CD4-positive, alpha-beta T cell (primary cell): ENCODE measurements at places on chromosomes 6 and 20.

DNA sequence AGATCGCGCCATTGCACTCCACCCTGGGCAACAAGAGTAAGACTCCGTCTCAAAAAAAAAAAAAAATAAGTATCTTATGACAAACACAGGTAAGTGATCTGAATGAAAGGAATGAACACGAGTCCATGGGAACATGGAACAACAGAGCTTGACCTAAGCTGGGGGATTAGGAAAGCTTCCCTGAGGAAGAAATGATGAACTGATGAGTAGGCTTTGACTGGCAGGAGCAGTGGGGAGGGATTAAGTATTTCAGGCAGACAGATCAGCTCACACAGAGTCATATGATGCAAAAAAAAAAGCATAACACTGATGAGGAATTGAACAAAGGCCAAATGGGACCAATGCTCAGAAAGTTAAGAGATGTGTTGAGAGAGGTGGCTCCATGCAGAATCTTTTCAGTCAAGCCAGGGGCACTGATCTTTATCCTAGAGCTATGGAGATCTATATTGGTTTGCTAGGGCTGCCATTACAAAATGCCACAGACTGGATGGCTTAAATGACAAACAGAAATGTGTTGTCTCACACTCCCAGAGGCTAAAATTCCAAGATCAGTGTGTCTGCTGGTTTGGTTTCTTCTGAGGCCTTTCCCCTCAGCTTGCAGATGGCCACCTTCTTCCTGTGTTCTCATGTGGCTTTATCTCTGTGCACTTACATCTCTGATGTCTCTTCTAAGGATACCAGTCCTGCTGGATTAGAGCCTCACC is 85.6 kb downstream of the ANKRD6 start:
- DNase-seq = no peak

DNA sequence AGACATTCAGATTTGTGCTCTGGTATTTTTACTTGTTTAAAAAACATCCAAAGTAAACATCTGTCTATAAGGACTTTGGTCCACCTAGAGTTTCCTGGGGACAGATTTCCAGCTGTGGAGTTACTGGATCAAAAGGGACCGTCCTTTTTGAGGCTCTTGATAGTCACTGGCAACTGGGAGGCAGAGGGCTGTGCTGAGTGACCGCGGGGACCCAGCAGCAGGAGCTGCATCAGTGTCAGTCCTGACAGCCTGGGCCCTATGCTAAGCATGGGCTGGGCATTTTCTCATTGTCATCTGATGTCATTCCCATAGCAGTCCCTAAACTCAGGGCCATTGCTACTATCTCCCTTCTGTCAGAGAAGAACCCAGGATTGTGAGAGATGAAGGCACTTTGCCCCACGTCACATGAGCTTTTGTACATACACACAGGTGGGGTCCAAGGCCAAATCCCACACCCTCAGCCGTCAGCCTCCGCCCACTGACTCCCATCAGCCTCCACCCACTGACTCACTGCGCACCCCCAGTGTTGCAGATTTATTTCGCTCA is 293.8 kb downstream of the TAF4 start:
- no peak for DNase-seq

DNA sequence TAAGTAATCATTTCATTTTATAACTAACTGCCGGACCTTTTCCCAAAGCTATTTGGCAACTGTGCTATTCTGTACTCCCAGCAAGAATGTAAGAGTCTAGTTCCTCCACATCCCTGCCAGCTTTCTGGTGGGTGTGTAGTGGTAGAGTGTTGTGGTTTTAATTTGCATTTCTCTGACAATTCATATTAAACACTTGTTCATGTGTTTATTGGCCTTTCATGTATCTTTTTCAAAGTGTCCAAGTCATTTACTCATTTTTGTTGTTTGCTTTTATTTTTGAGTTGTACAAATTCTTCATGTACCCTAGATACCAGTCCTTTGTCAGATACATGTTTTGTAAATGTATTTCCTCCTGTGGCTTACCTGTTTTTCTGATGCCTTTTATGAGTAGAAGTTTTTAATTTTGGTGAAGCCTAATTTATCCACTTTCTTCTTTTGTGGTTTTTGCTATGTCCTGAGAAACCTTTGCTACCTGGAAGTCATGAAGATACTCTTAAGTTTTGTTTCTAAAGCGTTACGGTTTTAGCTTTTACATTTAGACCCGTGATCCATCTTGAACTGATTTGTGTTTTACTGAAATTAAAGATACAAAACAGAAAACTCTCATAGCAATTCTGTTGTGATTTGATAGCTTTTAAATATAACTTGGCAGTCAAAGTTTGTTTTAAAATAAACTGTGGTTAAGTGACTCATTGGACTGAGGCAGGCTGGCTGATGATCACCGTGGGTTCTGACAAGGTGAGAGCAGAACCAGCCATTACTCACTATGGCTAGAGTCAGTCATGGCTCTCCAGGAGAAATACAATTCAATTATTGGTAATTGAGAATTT is 8.0 kb downstream of the MYLIP start:
- peak; percentile 71 for DNase-seq

- DNase-seq = no peak
These were observed 121.5 kb downstream of the UST start for GRCh38 chr6:148868314-148868713.

GRCh38 chr6:7258231-7258763 is 54.7 kb downstream of the SSR1 start:
- no peak for DNase-seq

DNA sequence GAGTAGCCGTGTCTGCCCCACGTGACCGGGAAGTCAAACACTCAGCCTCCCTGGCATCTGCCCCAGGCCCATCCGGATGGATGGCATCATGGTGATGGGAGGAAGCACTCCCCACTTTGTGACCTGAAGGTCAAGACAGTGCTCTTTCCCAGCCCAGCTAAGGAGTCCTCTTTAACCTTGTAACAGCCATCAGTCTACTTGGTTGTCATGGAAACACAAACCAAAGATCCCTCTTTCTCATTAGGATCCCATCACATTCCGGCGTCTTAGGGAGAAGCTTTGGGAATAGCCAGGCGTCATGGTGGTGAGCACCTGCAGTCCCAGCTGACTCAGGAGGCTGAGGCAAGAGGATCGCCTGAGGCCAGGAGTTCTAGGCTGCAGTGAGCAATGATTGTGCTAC is 90.9 kb upstream of the FOXC1 start:
- no peak for DNase-seq

DNA sequence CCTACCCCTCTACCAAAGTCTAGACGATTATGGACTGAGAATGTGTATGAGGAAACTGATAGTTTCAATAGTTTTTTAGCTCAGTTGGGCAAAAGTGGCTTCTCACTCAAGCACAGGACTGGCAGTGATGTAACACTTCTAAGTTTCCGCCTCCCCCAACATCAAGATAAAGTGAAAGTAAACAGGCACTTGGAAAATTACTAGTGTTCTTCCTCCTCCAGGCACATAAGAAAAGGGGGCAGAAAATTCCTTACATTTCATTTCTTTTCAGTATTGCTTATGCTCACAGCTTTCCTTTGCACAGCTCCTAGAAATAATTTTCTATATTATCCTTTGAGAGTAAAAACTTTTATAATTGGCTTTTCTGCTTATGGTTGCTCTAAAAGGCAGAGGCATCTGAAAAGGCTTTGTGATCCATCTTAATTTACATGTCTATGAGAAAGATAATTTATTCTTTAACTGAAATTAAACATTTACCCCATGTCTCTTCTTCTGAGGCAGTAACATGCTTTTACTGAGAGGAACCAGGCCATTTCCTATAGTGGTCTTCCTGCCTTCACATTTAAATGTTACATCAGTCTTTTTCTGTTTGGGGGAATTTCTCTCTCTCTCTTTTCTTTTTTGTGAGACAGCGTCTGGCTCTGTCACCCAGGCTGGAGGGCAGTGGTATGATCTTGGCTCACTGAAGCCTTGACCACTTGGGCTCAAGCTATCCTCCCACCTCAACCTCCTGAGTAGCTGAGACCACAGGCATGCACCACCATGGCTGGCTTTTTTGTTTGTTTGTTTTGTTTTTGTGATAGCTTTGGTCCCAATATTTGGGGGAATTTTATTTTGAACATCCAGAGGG is 65.0 kb upstream of the EEF1A1 start:
- DNase-seq = no peak

DNA sequence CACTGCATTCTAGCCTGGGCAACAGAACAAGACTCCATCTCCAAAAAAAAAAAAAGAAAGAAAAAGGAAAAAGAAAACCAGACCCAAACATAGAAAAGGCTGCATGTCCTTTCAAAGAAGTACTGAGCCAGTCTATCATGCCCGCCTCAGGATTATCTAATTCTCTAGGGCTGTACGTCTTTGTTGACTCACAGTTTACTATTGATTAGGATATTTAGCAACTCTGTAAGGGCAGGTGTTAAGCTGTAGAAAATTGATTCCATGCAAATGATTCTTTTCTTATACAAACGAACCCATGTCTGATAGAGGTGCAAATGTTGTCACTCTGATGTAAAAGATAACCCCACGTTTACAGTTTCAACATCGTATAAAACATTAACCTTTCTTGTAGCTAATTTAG is 209.0 kb downstream of the TTLL2 start:
- no peak for DNase-seq

DNA sequence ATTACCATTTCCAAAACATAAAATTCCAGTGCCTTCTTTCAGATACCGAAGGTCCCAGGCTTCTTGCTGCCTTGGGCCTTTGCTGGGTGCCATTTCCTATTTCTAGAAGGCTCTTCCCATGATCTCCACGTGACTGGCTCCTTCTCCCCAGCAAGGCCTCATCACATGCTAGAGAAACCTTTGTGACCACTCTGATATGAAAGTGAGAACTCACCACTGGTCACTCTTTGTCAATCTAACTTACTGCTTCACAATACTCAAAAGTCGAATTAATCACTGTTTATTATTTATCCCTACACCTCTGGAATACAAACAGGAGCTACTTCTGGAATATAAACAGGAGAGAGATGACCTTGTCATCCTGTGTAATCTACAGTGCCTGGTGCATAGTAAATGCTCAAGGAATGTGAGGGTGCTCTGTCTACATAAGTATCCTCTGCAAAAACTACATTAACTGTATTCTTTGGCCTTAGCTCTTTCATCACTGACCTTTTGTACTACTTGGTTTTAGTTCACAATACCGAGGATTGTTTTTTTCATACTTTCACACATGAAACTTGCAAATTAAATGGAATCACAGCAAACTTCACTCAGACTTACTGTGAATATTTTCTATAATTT is 1.6 kb downstream of the STX7 start:
- DNase-seq = no peak
